ENCODE measurements at places on chromosomes 3 and 15. TPM values are rescaled to one million over a fixed set of nuclear protein-coding genes. Genes with fewer than 3 reads are reported as not detected.

Gene DOCK3
- 60.7 TPM for total RNA-seq

Gene LEKR1
- total RNA-seq = 1.3 TPM

Gene A4GNT
- total RNA-seq = not detected

Gene ARHGEF26
- total RNA-seq = 11.9 TPM

Gene DAZL
- not detected for total RNA-seq

Gene ZNF770
- total RNA-seq = 83.9 TPM

All from parietal lobe (tissue), 2 donors.